NCI-H1048 (cell line): ENCODE measurements at places on chromosomes 1 and 21.

DNA sequence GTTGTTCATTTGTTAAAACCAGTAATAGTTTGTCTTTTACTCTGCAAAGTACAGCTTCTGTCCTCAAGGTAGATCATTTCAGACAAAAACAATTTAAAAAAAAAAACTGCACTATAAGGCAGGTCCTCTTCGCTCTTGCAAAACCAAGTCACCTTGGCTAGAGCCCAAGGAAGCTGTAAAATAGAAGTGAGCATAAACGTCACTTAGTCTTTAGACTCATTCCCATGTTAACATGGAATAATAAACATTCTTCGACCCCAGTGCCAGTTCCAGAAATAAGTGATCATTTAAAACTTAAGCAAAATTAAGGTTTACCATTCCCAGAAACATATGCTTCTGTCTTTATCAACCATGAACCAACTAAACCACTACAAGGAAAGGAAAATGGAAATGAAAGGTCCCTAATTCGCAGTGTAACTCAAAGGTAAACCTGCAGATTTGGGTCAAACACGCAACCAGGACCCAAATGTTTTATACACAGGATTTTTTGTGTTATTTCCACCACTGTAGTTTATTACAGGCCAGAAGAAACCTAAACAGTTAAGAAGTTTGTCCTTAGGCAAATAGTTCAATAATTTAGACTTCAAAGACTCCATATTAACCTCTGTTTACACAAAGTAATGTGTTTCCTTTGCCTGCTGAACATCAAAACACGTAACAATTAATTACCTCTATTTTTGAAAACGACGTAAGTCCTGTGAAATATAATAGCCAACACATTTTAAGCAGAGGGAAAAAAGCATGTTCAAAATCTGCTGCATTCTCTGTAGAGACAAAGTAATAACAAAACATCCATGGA lies 54.6 kb downstream of the TGFBR3 start:
- no peak for DNase-seq

DNA sequence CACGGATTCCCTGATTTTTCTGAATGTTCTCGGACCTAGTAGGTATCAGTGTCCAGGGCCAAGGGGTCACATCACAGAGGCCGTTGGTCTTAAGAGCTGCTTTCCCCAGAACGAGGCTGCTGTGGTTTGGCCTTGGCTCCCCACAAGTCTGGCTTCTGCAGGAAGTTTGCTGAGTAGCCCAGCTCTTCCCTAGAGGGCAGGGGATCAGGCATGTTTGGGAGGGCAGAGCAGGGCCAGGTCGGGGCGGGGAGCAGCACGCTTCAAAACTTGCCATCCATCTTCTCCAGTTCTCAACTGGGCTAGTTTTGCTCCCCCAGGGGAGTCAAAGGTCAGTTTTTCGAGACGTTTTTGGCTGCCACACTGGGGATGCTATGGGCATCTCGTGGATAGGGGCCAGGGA lies 37.0 kb downstream of the MAN1C1 start:
- no peak for DNase-seq

DNA sequence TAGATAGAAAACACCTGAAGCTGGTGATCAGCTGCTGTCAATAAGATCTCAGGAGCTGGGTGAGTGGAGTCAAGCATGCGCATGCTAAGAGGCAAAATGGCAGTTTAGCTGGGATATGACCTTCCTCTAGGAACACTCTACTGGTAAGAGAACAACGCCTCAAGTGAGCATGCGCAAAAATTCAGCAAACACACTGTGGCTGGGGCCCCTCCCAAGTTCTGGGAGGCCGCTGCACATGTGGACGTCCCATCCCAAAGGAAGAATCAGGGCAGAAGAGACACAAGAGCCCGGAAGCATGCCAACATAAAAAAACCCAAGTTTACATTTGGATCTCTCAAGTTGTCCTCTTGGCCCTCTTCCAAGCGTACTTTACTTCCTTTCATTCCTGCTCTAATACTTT lies 126.3 kb upstream of the F3 start:
- DNase-seq: no peak

- DNase-seq: no peak
These were observed 9.6 kb upstream of the CYB5R1 start for GRCh38 chr1:202976633-202977032.

DNA sequence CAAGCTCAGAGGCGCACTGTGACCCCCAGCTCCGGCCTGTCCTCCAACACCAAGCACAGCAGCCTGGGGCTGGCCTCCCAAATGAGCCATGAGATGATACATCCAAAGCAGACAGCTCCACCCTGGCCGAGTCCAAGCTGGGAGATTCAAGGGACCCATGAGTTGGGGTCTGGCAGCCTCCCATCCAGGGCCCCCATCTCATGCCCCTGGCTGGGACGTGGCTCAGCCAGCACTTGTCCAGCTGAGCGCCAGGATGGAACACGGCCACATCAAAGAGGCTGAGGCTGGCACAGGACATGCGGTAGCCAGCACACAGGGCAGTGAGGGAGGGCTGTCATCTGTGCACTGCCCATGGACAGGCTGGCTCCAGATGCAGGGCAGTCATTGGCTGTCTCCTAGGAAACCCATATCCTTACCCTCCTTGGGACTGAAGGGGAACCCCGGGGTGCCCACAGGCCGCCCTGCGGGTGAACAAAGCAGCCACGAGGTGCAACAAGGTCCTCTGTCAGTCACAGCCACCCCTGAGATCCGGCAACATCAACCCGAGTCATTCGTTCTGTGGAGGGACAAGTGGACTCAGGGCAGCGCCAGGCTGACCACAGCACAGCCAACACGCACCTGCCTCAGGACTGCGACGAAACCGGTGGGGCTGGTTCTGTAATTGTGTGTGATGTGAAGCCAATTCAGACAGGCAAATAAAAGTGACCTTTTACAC lies 29.1 kb downstream of the SLC19A1 start:
- no peak for DNase-seq

GRCh38 chr1:172640111-172640510 lies 18.8 kb upstream of the FASLG start:
- DNase-seq: no peak

DNA sequence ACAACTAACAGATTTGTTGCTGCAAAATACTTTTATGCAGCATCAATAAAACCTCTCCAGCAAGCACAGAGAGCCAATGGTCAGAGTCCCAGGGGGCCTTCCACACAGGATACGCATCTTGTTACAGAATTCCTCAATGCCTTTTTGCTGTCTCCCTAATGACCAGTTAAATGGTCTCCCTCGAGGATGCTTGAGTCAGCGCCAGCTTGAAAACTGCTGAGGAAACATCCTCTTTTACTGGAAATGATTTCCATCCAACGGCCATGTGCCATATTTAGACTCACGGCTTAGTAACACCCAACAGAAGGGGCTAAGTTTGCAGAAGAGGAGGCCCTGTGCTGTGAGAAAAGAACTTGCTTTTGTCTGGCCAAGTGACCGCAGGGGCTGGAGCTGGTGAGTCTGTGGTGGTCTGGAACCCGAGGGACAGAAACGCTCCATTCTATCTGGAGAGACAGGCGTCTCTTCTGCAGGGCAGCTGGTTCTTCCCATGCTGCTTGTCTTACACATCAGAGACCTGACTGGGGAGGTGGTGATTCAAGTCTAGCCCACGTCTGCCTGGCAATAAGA lies 496.4 kb downstream of the SETD4 start:
- DNase-seq: no peak

DNA sequence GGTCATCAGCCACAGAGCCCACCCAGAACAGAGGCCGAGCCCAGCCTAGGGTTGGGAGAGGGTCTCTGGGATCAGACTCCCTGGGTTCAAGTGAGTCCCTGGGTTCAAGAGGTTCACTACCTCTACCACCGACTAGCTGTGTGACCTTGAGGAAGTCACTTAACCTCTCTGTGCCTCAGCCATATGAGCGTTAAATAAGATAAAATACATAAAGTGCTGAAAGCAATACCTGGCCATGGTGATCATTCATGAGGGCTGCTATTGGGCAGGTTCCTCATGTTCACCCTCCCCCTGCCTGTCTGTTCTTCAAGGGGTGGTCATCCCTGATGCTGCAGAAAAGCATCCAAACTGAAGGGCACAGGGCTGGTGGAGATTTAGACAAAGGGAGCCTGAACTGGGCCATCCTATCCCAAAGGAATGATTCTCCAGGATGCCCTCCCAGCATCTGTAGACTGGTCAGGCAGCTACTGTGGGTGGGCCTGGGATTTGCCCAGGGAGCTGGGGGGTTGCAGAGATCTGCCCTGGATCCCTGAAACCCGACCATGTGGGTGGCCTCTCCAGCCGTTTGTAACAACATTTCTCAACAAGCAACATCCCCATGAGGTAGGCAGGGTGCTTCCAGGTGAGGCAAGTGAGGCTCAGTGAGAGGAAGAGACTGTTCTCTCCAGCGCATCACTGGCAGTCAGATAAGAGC lies 196.6 kb downstream of the MATN1 start:
- DNase-seq: no peak

GRCh38 chr1:15351310-15351709 lies 58.4 kb upstream of the EFHD2 start:
- no peak for DNase-seq

DNA sequence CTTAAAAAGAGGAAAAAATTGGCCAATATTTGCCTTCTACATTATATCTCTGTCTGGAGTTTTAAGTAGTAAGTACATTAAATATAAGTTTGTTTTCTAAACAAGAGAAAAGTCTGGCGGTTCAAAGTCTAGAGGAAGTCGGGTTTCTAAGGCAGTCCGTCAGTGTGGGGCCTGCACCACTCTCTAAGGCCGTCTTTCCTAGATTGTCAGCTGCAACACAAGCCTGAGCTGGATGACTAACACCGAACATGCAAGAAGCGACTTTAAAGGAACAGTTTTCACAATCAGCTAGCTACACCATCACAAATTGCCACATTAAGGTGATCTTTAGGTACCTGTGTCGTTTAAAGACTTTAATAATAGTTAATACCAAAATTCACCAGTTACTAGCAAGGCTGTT lies 19.6 kb downstream of the CCSAP start:
- no peak for DNase-seq

- DNase-seq: peak; percentile 37
These were observed 5.3 kb upstream of the SLC6A9 start for GRCh38 chr1:44036409-44037139.

GRCh38 chr1:79448426-79448825 lies 441.9 kb upstream of the ADGRL4 start:
- DNase-seq: no peak

DNA sequence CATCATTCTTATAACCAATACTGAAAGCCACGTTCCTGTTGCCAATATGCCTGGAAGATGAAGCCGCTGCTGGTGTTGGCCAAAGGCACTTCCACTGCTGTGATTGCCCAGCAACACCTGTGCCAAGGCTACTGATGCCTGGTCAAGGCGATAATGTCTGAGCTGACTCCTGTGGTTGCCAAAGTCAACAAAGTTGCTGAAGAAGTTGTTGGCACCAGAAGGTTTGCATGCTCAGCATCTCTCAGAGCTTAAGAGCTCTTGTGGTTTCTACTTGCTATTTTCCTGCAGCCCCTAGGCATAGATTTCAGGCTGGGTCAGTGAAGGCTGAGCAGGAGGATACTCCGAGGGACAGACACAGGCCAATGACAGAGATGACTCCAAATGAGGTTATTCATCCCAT lies 63.4 kb upstream of the RAB3GAP2 start:
- DNase-seq: no peak

DNA sequence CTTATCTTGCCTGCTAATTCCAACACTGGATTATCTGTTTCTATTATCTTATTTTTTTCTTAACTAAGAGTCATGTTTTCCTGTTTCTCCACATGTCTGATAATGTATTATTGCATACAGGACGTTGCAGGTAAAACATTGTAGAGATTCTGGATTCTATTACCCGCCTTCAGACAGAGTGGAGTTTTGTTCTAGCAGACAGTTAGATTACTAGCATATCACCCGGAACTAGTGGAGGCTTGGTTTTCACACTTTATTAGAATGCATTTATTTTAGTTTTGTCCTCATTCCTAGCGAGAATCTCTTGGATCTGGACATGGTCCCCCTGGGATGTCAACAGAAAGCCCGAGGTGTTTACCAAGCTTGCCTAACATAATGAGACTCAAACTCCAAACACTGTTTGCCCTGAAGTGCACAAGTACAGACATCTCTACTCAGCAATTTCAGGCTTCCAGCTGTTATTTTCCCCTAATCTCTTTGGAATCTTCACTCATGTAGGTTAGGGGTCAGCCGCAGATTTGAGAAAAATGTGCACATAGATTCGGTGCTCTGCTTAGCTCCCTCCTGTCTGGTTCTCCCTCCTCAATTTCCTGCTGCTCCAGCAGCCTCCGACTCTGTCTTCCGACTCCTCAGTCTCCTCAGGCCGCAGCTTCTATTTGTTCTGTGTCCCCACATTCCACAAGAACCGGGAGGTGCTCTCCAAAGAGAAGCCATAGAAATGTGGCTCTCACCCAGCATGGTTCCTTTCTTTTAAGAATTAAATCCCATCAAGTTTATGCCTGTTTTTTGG lies 36.8 kb upstream of the PTPRF start:
- no peak for DNase-seq

DNA sequence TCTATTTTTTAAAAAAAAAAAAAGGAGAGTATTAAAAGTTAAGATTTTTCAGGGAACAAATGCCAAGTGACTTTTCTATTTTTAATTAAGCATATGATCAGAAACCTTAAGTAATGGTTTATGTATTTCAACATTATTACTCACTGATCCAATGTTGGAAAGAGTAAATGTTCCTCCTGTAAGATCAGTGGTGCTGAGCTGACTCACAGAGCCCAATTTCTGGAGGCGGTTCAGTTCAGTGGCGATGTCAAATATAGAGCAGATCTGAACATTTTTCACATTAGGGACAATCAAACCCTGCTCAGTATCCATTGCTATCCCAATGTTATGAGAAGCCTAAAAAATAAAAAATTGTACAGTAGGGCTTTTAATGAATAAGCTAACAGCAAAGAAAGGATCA lies 28.2 kb upstream of the LRRC39 start:
- DNase-seq: no peak

DNA sequence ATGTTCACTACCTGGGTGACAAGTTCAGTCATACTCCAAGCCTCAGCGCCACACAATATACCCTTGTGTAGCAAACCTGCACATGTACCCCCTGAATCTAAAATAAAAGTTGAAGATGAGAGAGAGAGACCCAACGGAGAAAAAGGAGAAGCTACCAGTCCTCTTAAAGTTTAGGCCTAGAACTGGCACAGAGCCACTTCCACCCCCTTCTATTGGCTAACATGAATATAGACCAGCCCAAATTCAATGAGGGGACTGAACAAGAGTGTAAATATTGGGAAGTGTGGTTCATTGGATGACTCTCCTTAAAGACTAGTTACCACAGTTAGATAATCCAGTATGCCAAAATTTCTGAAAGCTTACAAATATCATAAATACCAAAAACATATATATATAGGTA lies 139.9 kb upstream of the ATP1B1 start:
- no peak for DNase-seq

DNA sequence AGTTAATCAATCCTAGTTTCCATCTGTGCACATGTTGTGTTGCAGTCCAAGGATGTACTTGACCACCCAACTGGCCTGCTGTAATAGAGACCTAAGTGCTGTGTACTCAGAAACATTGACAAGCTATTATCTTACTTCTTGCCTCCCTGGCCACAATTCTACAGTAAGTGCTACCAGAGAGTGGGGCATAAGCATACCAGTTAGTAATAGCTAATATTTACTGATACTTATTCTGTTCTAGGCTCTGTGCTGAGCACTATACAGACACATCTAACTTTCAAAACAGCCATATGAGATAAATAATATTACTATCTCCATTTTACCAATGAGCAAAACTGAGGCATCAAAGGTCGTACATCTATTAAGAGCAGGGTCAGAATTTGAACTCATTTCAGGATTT lies 49.5 kb upstream of the NPL start:
- DNase-seq: no peak
